G401 (cell line): ENCODE measurements at places on chromosomes 2 and 18. TPM values are rescaled to one million over a fixed set of nuclear protein-coding genes. Genes with fewer than 3 reads are reported as not detected.
A peak's percentile ranks its signal among the peaks of the same experiment; 100 is the strongest.

DNA sequence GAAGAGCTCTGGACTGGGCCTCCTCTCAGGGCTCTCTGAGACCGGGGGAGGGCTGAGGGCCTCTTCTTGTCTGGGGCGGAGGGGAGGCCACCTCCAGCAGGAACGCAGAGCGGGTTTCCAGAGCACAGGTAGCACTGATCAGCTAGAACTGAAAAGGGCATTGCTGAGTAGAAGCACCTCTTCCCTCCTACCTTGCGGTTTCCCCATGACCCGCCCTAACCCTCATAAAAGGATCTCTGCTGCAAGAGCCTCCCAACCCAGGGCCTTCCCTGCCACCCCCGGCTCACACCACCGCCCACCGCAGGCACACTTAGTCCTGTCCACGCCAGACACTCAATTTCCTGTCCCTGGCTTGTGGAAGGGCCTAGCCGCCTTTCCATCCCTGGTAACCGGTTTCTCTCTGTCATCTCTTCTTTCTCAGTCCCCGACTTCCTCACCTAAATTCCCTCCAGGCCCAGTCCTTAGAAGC lies 966 bp downstream of the ADCY3 start:
- DNase-seq = peak; percentile 53

PRLH gene
- total RNA-seq = not detected in 2 replicates

- no peak for DNase-seq
These were observed 210.9 kb upstream of the DDX18 start for GRCh38 chr2:117603567-117603966.

GRCh38 chr2:194907569-194907968 lies 749.5 kb upstream of the SLC39A10 start:
- DNase-seq = no peak
